ENCODE measurements at places on chromosomes 5 and 9.

GRCh38 chr9:72983512-72984225, 30.8 kb upstream of the ALDH1A1 start:
- peaks cover 25% of the 10 kb centered on the region for H3K27me3 ChIP-seq
- no peaks in the 10 kb centered on the region for H3K4me1 ChIP-seq
- no peak for DNase-seq
- H3K4me3 ChIP-seq = no peak overlapping the region
- no peak overlapping the region for H3K27ac ChIP-seq
- no peaks in the 10 kb centered on the region for H3K36me3 ChIP-seq

DNA sequence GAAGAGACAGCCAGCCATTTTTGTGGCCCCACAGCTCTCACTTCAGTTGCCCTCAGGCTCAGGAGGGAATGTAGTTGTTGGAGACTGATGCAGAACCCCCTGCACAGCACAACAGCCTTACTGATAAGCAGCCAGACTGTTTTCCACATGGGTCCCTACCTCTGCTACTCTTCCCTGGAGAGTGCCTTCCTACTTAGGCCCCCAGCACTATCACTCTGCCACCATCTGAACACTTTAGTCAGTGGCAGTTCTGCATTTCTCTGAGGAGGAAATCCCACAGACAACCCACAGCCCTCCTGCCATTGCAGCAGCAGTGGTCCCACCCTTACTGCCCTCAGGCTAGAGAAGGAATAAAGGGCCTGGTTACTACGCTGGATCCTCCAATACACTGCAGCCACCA, 61.8 kb upstream of the PTPRD start:
- no peak overlapping the region for H3K27ac ChIP-seq
- peaks cover 14% of the 10 kb centered on the region for H3K4me1 ChIP-seq
- no peaks in the 10 kb centered on the region for H3K27me3 ChIP-seq
- H3K36me3 ChIP-seq = no peaks in the 10 kb centered on the region
- no peak overlapping the region for H3K4me3 ChIP-seq

- no peaks in the 10 kb centered on the region for H3K4me1 ChIP-seq
- no peak overlapping the region for H3K27ac ChIP-seq
- H3K4me3 ChIP-seq = no peak overlapping the region
- H3K36me3 ChIP-seq = no peaks in the 10 kb centered on the region
- DNase-seq = no peak
Measured at GRCh38 chr9:75139201-75139600, 50.9 kb downstream of the OSTF1 start.

GRCh38 chr9:16705111-16705604, 165.3 kb downstream of the BNC2 start:
- DNase-seq = peak; percentile 95
- no peaks in the 10 kb centered on the region for H3K27me3 ChIP-seq
- peak overlapping the region; percentile 70 for H3K4me3 ChIP-seq
- peak overlapping the region; percentile 99 for H3K27ac ChIP-seq

DNA sequence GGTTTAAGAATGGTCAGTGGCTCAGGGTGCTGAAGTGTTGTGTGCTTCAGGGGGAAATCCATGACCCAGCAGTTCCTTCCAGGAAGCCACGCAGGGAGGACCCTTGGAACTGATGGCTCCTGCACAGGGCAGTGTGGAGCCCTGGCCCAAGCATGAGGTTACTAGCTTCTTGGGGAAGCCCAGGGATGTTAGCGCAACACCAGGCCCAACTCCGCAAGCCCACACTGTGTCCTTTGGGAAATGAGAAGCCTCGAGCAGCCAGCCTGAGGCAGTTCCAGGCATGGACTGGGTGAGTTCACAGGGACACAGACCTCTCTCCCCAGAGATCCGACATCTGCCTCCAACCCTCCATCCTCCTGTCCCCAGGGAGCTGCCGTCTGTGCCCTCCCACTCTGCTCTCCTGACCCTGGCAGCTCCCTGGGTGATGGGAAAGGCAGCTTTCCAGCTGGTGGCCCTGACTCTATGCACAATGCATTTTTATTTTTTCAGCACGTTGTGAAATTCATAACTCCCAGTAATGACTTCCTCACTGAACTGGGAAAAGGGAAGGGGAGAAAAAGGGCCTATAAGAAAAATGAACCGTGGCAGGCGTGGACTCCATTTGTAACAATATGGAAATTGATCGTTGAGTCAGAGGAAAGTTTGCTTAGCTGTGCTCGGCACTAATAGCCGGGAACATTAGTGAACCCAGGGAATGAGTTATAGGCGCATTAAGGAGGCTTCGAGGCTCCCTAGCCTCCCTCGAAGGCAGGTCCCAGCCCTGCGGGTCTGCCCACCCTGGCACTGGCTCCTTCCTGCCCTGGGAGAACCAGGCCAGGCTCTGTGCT, 34.1 kb downstream of the LMX1B start:
- no peaks in the 10 kb centered on the region for H3K4me1 ChIP-seq
- H3K27ac ChIP-seq = no peak overlapping the region
- no peak for DNase-seq
- no peak overlapping the region for H3K4me3 ChIP-seq
- peaks cover 19% of the 10 kb centered on the region for H3K27me3 ChIP-seq

DNA sequence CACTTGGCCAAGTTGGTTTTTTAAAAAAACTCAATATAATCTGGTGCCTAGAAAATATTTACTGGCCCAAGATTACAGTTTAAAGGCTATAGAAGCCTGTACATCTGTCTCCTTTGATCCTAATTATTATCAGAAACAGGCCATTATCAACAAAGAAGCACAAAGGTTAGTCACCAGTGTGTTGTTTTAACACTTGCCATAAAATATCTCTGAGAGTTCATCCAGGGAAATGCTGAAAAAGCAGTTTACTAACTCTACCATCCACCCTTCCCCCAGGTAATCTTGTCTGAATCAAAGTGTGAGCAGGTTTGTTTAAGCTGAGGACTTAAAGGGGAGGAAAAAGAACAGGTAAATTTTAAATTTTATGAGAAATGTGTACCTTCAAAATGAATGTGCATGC, 13.3 kb upstream of the TRPM6 start:
- no peaks in the 10 kb centered on the region for H3K36me3 ChIP-seq
- no peak for DNase-seq
- H3K4me1 ChIP-seq = no peaks in the 10 kb centered on the region
- no peaks in the 10 kb centered on the region for H3K27me3 ChIP-seq
- no peak overlapping the region for H3K4me3 ChIP-seq
- no peak overlapping the region for H3K27ac ChIP-seq

DNA sequence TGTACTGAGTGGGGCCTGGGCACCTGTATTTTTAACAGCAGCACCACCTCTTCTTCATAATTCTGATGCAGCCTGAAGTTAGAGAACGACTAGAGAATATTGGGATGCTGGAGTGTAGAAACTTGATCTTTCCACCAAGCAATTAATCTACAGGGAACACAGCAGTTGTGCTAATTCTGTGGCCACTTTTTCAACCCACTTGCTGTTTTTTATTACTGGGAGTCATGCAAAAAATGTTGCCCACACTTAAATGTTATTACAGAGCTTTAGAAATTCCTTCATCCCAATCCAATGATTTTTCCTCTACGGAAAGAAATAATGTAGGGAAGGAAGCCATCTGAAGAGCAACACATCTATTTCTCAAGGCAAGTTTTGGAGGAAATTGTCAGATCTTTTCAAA, 190.9 kb upstream of the TUT7 start:
- no peaks in the 10 kb centered on the region for H3K36me3 ChIP-seq
- H3K27me3 ChIP-seq = no peaks in the 10 kb centered on the region
- H3K27ac ChIP-seq = no peak overlapping the region

DNA sequence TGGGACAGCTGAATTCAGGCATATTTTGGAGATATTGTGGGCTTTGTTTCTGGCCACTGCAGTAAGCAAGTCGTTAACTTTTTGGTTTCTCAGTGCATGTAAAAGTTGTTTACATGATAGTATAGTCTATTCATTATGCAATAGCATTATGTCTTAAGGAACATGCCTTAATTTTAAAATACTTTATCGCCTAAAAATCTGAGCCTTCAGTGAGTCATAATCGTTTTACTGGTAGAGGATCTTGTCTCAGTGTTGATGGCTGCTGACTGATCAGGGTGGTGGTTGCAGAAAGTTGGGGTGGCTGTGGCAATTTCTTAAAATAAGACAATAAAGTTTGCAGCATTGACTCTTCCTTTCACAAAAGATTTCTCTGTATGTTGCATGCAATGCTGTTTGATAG, 5.1 kb downstream of the SCGB3A1 start:
- H3K4me1 ChIP-seq = no peaks in the 10 kb centered on the region
- H3K4me3 ChIP-seq = no peak overlapping the region
- H3K27me3 ChIP-seq = peaks cover 19% of the 10 kb centered on the region
- no peaks in the 10 kb centered on the region for H3K36me3 ChIP-seq

DNA sequence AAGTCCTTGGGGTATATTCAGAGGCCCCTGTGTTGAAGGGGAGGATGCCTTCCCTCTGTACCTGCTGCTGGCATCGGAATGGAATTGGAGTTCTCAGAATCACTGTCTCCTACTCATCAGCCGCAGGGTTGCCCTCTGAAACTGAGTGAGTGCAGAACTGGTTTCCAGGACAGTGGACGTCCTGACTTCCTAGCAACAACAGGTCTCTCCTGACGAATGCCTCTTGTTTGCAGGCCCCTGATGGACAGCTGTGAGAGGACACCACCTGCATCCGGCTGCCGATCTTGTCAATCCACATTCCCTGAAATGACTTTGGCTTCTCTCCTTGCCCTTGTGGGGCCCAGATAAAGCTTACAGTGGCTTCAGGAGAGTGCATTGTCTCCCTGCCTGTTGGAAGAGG, 274.5 kb downstream of the NSG2 start:
- peaks cover 16% of the 10 kb centered on the region for H3K4me1 ChIP-seq
- no peaks in the 10 kb centered on the region for H3K36me3 ChIP-seq
- no peak overlapping the region for H3K27ac ChIP-seq
- no peak overlapping the region for H3K4me3 ChIP-seq
- DNase-seq = no peak

DNA sequence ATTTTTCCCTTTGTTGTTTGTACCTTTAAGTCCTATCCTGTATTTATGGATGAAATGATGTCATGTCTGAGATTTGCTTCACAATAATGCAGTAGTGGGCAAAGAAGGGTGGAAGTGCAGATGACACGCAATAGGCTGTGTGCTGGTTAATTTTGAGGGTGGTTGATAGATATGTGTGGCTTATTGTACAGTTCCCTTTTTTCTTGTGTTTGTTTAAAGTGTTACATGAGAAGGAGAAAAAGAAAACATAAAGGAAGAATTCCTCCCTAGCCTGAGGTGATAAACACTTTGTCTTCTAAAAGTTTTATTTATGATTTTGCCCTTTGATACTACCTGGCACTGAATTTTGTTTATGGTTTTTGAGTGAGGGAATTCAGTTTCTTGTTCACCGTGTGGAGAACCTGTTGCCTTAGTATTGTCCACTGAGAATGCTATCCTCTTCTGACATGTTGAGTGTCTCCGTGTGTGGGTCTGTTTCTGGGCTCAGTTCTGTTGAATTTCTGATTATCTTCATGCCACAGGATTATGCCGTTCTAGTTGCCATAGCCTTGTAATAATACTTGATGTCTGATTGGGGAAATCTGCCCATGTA, 52.3 kb upstream of the FAM120AOS start:
- no peak overlapping the region for H3K27ac ChIP-seq
- DNase-seq = no peak
- peaks cover 8% of the 10 kb centered on the region for H3K36me3 ChIP-seq
- H3K4me1 ChIP-seq = no peaks in the 10 kb centered on the region

- no peaks in the 10 kb centered on the region for H3K36me3 ChIP-seq
- DNase-seq = no peak
- H3K4me1 ChIP-seq = no peaks in the 10 kb centered on the region
- H3K4me3 ChIP-seq = no peak overlapping the region
- no peak overlapping the region for H3K27ac ChIP-seq
Measured at GRCh38 chr5:19802686-19803085, 185.3 kb downstream of the CDH18 start.
